ENCODE measurements at places on chromosomes 1 and 21.

GRCh38 chr1:29646161-29646775 lies 409.9 kb downstream of the PTPRU start:
- no peak for DNase-seq

DNA sequence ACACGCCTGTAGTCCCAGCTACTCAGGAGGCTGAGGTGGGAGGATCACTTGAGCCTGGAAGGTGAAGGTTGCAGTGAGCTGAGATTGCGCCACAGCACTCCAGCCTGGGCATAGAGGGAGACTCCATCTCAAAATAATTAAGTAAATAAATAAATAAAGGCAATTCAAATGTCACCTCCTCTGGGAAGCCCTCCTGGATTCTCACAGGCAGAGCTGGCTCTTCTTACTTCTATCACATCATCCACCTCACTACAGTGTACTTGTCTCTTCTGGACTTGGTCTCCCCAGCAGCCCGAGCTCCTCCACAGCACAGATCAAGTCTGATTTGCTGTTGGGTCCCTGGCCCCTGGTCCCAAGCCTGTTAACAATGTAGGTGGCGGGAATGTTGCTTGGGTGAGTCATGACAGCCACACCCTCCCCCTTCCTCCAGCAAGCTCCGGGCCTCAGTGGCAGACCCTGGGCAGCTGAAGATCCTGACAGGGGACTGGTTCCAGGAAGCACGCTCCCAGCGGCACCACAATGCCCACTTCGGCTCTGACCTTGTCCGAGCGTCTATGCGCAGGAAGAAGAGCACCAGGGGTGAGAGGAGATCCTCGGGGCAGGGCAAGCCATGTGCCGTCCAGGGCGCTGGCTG lies 5.3 kb downstream of the SYTL1 start:
- DNase-seq, result no peak

GRCh38 chr1:230753586-230754251 lies 6.5 kb downstream of the CAPN9 start:
- DNase-seq, result peak; percentile 81

- no peak for DNase-seq
Observed at GRCh38 chr21:45228171-45228641, 59.5 kb downstream of the POFUT2 start.

DNA sequence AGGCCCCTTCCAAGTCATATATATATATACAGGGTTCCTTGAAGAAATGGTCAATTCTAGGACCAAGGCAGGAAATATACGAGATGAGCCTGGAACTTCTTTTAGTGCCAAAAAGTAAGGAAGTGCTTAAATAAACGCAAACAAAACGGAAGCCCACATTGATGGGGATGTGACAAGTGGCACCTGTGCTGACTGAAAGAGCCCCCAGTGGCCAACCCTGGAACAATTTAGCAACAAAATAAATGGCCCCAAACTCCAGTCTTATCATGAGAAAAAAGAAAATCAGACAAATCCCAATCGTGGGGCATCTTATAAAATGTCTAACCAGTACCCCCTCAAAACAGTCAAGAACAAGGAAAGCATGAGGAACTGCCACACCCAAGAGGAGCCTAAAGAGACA lies 17.7 kb downstream of the PLA2G5 start:
- no peak for DNase-seq

DNA sequence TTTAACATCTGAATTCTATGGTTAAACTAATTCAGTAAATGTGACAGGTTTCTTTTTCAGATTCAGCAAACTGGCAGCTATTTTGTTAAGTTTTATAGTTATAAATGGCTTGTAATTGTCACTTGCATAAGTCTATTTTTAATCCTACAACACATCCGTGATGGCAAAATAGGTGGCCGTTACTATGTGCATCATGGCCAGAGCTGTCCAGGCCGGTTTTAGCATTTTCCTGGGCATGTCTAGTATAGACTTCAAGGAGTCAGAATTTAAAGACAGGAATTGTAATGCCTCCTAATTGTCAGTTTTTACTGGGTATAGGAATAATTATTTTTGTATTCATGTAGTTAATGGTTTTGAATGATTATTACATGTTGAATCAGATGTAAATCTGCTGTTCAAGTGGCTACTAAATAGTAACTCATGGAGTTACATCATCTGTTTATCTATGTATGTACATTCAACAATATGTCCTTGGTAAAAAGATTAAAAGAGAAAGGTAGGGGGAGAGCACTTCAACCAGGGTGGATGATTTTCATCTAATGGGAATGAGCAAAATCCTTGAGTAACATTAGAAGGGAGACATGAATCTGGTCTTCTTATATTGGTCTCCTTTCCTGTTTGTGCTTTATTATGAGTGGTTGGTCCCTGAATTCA lies 3.2 kb upstream of the B3GALT2 start:
- no peak for DNase-seq

GRCh38 chr1:20058531-20058930 lies 11.5 kb upstream of the PLA2G5 start:
- no peak for DNase-seq

DNA sequence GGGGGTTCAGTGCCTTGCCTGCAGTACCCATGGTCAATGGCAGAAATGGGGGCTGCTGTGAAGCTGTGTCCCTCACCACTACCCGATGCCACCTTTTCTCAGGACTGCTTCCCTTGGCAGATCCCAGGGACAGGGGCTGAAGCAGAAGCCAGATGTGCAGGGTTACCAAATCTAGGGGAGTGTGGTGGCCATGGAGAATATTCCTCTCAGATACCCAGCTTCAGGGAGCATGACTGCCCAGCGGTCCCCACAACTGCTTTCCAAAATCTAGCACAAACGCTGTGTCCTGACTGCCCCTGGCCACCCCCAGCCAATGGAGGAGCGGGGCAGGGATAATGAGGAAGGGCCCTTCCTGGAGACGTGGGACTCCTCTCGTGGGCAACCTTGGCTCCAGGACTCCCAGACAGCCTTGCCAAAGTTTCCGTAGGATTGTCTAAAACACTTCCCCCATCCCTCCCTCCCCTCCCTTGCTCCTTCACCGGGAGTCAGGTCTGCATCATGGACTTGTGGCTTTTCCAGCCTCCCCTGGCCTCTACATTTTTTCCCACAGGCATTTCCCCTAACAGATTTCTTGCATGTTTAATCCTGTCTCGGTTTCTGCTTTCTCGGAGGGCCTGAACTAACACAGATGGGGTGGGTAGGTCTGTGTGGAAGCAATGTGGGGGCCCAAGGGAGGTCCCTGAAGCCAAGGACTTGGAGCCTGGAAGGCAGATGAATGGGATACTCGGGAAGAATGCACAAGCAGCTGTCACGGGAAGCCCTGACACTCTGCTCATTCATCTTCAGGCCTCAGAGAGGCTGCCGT lies 80.5 kb downstream of the OMA1 start:
- DNase-seq, result no peak

Measured in NCI-H774 (cell line).